Stimulated activated CD8-positive, alpha-beta memory T cell treated with anti-CD3 and anti-CD28 coated beads, Interleukin-4, amount 100 ng/mL, for 48 hours (primary cell): ENCODE measurements at places on chromosomes 2 and 18.

- no peak for DNase-seq
Observed at GRCh38 chr2:1837458-1837857, 93.1 kb upstream of the PXDN start.

DNA sequence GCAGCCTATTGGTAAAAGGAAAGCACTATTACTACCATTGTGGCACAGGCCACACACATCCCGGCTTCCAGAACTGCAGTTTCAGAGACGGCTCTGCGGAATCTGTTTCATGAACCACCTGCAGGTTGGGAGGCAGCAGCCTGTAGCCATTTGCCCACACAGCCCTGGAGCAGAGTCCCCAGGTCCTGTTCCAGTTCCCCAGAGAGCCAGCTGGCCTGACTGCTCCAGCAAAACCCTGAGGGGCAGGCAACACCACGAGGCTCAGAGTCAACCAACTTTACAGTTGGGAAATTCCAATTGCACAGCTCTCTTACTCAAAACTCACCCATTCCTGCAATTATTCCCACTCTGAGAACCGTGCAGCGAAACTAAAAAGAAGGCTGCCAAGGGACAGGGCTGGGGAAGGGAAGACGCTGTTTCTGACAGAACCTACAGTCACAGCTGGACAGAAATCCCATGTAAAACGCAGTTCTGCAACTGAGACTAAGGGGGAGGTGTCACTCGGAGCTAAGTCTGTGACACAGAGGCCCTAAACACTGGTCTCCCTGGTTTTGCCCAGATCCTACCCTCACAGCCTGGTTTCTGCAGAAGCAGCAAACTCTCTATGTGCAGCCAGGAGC is 219.4 kb downstream of the TMEM163 start:
- no peak for DNase-seq

GRCh38 chr18:62347089-62347506 is 22.0 kb downstream of the TNFRSF11A start:
- DNase-seq: no peak

- peak; percentile 93 for DNase-seq
Observed at GRCh38 chr2:232611559-232612218, 21.7 kb upstream of the EFHD1 start.

DNA sequence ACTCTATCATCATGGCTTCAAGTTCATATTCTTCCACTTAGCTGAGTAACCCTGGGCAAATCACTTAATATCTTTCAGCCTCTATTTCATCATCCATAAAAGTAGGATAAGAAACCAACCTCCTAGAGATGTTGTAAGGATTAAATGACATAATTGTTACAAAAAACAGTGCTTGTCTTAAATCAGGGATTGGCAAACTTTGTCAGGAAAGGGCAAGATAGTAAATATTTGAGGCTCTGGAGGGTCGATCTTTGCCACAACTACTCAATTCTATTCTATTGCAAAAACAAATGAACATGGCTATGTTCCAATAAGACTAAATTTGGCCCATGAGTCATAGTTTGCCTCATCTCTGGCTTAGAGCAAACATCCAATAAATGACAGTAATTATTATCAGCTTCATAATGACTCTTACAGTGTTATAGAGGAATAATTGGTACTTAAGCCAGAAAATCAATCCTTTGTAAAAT is 184.7 kb downstream of the SATB2 start:
- DNase-seq: no peak

DNA sequence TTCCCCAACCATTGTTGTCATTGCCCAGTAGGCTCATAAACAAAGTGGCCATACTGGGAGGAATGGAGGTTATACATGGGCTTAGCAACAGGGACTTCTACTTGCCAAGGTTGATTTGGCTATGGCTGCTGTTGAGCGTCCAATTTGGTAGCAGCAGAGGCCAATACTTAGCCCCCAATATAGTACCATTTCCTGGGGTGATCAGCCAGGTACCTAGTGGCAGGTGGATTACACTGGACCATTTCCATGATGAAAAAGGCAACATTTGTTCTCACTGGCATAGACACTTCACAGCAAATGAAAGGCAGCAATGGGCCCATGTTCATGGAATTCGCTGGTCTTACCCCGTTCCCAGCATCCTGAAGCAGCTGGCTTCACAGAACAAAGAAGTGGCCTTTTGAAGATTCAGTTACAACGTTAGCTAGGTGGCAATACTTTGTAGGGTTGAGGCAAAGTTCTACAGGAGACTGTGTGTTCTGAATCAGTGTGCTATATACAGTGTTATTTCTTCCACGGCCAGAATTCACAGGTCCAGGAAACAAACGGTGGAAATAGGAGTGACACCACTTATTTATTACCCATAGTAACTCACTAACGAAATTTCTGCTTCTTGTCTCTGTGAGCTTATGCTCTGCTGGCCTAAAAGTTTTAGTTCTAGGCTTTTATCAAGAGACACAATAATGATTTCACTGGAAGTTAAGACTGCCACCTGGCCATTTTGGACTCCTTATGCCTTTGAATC is 37.5 kb downstream of the FBXO11 start:
- no peak for DNase-seq

DNA sequence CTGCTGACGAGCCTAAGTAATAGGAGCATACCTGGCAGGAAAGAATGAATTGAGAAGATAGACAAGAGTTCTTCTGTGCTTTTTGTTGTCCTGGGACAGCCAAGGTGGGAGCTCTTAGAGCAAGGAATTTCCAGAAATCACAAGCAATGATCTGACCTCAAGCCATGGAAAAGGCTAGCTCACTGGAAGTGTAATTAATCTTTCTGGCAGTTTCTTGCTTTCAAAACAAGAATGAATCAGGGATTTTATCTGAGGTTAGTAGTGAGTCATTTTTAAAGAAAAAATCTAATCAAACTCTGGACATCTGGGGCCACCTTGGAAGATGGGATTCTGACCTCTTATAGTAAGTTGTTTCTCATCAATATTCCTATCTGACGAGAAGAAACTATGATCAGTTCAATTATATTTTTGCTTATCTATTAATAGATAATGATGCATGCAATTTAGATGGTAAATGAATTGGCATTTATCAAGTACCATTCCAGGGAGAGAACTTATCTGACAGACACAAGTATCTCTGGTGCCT is 98.0 kb downstream of the ADCYAP1 start:
- DNase-seq: no peak

DNA sequence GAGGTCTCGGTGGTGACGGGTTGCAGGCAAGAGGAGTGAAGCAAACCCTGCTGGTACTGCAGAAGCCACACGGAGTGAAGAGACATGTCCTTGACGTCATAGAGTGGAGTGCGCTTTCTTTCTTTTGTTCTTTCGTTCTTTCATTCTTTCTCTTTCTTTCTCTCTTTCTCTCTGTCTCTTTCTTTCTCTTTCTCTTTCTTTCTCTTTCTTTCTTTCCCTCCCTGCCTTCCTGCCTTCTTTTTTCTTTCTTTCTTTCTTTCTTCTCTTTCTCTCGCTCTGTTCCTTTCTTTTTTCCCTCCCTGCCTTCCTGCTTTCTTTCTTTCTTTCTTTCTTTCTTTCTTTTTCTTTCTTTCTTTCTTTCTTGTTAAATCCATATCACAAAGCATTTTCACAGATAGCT is 39.2 kb downstream of the LRRFIP1 start:
- no peak for DNase-seq

- DNase-seq: no peak
Observed at GRCh38 chr2:74779265-74779558, 54.7 kb upstream of the HK2 start.

DNA sequence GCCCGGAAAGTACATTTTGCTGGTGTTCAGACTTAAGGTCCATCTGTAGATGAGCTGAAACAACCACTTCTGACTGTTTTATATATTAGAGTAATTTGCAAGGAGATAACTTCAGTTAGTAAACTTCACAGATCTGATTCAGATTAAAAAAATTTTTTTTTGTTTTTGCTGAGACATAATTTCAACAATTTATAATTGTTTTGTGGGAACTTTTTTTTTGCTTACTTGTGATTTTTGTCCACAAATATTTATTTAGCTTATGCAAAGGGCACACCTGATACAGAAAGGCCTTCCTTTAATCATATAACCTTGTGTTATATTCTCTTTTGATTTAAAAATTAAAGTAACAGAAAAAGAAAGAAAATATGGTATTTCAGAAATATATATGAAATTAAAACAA is 9.6 kb upstream of the SCN9A start:
- DNase-seq: no peak

DNA sequence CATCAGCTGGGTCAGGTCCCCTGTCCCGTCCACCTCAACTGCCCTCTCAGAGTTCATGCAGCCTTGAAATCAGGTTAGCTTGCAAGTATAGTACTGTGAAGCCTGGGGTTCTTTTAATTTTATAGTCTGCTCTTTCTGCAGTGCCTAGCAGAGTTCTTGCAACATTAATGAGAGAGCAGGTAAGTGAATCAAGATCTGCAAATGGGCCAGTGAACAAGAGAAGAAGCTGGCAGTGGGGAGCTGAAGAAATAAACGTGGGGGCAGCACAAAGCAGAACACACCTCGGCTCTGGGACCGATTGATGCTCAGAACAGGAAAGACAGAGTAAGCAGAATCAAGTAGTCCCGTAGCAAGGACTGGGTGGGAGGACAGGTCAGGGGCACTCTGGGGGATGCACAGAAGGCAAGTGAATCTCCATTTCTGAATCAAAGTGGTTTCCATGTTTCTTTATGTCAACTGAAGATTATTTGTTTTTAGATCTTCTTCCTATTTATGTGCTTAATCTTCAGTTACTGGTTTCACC is 675.5 kb downstream of the RNF144A start:
- no peak for DNase-seq

DNA sequence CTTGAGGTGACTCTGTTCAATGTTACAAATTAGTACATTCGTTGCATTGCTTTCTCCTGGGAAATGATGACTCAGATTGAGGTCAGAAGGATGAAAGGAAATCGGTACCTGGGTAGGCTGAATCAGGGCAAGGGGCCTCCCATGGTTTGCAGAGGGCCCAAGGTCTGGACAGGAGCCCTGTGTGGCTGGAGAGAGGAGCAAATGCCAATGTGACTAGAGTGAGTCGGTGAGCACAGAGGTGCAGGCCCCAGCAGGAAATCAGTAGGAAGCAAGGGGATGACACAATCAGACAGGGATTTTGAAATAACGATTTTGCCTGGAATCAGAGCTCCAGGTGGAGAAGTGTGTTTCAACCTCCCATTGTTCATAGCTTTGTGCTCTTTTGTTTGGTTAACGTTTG is 118.9 kb downstream of the CCDC102B start:
- DNase-seq: no peak

DNA sequence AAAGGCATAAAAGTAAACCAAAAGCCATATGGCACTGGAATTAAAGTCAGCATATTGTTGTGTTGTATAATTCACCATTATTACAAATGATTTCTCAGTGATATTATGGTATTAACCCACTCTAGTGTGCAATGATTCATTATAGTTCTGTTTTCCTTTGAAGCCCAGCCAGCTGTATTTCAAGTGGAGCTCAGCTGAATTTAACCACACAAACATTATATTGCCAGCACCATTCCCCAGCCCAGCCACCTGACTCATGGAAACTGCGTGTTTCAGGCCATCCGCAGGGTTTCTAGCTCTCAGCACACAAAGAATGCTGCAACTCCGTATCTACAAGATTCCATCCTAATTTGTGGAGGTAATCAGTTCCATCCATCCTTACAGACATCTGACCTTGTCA is 166.8 kb upstream of the CHAC2 start:
- DNase-seq: no peak

DNA sequence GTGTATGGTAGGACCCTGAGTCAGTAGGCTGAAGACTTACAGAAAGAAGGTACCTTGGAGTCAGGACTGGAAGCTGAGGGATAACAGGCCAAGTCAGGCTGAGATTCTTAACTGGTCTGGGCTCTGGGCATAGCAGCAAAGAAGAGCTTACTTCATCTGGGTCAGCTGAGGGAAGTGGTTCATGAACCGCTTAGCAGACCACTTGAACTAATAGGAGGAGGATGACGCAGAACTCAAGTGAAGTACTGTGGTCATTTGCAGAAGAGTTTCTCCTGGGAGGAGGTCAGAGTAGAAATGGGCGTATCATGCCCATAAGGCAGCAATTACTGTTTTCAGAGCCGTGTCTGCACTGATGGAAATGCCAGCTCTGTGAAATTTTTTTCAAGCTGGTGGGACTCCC is 164.5 kb downstream of the LCLAT1 start:
- DNase-seq: no peak

- DNase-seq: peak; percentile 69
Observed at GRCh38 chr2:68832233-68832869, 38.8 kb downstream of the BMP10 start.

GRCh38 chr18:67608615-67609273 is 92.2 kb upstream of the DSEL start:
- no peak for DNase-seq

DNA sequence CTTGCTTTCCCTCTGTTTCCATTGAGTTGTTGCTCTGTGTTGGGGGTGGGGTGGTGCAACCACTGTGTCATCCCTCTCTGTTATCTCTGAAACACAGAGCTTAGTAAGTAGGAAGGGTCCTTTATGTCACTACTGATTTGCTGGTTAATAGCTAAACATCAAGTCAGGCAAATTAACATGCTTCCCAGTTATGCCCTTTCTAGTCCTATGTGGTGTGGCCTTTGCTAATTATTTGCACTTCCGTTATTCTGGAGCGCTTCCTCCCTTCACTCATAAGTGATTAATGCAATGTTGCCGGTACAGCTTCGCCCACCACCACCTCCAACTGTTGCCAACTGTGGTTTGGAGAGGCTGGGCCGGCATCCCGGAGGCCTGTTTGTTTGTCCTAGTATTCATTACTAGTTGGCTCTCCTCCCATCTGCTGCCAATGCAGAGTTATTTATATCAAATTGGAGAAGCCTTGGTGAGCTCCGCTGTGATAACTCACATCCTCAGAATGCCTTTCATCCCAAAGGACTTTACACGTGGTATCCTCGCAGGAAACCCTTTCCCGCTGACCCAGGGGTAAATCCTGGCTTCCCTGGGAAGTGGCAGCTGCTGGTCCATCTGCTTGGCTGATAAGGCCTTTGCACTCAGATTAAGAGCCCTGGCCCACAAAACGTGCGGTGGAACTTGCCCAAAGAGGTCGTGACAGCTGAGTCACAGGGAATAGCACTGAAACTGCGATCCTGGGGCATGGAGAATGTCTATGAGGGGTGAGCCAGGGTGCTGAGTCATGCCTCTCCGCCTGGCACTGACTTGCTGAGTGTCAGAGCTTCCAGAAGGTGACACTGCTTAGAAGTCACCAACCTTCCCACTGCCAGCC is 72.0 kb upstream of the ZCCHC2 start:
- DNase-seq: no peak

- no peak for DNase-seq
Observed at GRCh38 chr2:28643327-28643726, 108.3 kb upstream of the PPP1CB start.

DNA sequence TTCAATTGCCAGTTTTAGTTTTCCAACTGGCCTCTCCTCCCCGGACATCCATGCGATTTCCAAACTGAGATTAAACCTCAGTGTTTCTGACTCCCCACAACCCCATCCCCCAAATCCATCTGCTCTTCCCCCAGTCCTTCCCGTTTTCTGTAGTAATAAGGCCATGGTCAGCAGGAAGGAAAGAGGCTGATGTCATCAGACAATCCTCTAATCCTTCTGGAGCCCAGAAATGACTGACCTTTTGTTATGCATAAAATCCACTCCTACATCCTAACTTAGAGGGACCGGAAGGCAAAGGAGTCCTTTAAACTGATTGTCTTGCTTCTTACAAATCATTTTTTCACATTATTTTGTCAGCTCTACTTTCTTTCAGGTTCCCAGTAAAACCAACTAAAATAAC is 155.8 kb downstream of the INO80D start:
- no peak for DNase-seq
